ENCODE measurements at places on chromosomes 3 and 15.

DNA sequence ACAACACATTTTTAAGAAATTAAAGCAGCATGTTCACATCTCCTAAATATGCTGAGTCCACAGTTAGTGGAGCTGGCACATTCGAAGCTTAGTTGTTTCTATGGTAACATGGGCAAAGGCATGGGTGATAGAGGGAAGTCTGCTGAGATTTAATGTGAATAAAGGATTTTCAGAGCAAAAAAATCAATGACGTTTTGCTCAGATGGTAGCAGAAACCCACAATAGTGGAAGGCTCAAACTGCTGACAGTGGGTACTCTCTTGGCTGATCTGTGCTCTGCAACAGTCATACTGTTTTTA, 795.1 kb upstream of the ARPP21 start:
- DNase-seq: no peak

DNA sequence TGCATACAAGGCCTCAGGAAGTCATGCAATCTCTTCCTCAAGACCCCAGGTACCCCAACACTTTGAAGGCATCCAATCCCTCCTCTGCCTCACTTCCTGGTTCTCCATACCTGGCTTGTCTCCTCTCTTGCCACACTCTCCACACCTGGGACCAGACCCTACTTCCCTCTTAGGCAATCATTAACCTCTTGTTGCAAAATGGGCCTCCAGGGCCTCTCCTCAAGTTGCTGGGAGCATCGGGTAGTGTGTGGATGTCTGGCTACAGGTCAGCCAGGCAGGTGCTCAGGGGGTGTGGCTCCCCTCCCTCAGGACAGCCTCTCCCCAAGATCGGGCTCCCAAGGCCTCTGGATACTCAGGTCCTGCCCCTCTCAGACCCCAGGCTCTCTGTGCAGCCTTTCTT, 8.6 kb downstream of the PLA2G4E start:
- DNase-seq: no peak

- no peak for DNase-seq
These were observed 12.2 kb upstream of the SEC61A1 start for GRCh38 chr3:128040041-128040440.

- no peak for DNase-seq
These were observed 97.3 kb upstream of the ARHGEF3 start for GRCh38 chr3:56899078-56899477.
